Activated CD4-positive, alpha-beta T cell treated with anti-CD3 and anti-CD28 coated beads, Interleukin-2, Interleukin-4, amounts not matched to agents 100 ng/mL and 50 ng/mL, durations not matched to agents 16 hours and 8 hours (primary cell): ENCODE measurements at places on chromosomes 12 and 14.

DNA sequence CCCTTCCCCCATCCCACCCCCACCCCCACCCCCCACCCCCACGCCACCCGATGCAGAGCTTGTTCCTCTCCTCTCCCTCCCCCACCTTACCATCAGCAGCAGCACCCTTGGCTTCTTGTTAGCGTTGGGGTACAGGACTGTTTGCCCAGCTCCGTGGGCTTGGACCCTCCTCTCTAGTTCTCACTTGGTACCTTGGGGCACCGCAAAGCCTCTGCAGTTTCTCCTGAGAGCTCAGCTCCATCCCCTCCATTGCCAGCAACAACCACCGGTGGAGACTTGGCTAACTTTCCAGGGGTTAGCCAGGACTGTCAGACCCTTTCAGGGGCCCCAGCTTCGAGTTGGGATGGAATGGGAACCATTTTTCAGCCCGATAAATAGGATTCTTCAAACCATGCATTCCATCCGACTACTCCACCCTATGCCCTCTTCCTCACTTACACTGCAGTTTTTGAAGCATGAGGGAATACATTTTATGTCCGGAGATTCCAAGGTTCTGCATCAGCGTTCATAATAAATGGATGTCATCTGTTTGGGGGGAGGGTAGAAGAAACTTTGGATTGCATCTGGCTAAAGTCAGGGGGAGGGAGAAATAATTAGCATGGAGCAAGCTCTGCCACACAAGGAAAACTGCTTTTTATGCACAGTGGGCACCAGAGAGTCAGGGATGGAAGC is 1.1 kb downstream of the SCN8A start:
- no peak for DNase-seq

DNA sequence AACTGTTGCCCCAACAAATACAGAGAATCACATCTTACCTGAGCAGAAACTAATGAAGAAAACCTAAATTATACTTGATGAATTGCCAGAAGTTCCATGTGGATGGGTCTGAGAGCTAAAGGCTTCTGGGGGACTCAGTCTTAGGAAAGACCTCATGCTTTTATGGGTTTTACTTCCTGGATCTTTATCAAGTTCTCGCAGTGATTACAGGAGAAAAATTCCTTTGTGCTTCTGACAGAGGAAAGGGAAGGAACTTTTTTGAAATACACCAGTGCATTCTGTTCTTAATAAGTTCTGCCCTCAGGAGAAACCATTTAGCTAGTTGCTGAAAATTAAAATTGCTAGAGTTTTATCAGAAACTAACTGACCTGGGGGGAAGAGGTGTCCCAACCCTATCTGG is 203.9 kb upstream of the KITLG start:
- no peak for DNase-seq

DNA sequence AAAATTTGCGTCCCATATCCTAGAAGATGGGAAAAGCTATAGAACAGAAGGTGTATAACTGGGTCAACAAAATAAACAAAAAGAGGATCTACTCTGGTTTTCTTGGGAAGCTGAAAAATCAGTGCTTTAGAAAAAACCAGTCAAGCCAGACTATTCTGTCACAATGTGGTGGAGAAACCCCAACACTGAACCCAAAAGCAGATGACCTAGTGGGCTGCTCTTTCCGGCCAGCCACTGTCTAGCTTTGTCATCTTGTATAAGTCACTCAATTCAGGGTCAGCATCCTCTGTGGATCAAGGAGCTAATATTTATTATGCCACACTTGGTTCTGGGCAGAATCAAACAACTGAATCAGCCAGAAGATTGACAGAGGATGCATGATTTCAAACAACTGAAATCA is 26.6 kb upstream of the TMCC3 start:
- DNase-seq, result no peak

GRCh38 chr14:38083039-38083438 is 124.7 kb upstream of the SSTR1 start:
- no peak for DNase-seq

GRCh38 chr14:23153851-23154796 is 29.3 kb downstream of the SLC7A8 start:
- DNase-seq, result no peak

GRCh38 chr12:94195483-94195882 is 47.1 kb downstream of the PLXNC1 start:
- DNase-seq, result no peak

DNA sequence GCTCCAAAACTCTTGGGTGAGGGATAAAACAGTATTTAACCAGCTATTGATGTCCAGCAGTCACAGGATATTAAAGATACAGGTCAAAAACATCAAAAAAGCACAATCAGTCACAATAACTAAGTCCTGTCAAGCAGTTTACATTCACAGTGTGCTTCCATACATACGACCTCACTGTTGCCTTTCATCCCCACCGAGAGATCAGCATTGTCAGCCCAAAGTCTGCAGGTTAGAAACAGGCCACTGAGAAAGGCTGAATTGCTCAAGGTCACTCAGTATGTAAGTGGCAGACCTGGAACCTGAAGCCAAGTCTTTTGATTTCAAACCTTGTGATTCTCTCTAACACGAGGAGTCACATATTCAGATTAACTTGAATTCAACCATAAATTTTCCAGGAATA is 124.9 kb downstream of the GXYLT1 start:
- no peak for DNase-seq

DNA sequence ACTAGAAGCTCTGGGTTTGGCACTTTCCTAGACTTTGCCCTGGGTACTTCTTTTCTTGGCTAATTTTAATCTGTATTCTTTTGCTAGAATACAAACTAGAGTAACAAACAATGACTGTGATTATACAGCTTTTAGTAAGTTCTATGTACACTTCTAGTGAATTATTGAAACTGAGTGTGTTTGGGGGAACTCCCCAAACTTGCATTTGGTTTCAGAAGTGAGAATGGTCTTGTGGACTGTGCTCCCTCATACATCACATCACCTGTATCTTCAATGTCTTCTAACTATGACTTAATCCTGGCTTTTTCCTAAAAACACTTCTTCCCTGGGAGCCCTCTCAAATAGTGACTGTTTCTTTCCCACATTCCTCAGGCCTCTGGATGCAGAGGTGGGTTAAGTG is 23.6 kb upstream of the SSTR1 start:
- DNase-seq, result no peak

DNA sequence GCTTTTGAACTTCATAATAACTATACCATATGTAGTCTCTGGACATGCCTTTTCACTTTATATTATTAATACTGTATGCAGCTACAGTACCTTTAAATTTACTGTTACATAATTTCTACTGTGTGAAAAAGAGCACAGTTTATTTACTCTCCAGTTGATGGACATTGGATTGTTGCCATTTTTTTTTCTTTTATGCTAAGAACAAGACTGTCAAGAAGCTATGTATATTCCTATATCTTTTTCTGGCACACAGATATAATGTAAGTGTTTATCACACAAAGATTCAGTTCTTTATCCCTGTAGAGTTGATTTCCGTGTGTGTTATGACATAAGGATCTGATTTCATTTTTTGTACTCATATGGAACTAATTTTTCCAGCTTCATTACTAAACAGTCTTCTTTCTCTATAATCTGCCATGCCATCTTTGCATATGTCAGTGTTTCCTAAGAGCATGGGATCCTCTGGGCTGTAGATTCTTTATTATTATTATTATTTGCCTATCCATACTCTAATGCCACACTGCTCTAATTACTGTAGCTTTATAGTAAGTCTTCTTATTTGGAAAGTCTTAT is 593.0 kb upstream of the ATP2B1 start:
- no peak for DNase-seq

- no peak for DNase-seq
These were observed 95.4 kb downstream of the HELB start for GRCh38 chr12:66397574-66398290.

- no peak for DNase-seq
These were observed 1361.7 kb downstream of the FSCB start for GRCh38 chr14:43145361-43145760.

DNA sequence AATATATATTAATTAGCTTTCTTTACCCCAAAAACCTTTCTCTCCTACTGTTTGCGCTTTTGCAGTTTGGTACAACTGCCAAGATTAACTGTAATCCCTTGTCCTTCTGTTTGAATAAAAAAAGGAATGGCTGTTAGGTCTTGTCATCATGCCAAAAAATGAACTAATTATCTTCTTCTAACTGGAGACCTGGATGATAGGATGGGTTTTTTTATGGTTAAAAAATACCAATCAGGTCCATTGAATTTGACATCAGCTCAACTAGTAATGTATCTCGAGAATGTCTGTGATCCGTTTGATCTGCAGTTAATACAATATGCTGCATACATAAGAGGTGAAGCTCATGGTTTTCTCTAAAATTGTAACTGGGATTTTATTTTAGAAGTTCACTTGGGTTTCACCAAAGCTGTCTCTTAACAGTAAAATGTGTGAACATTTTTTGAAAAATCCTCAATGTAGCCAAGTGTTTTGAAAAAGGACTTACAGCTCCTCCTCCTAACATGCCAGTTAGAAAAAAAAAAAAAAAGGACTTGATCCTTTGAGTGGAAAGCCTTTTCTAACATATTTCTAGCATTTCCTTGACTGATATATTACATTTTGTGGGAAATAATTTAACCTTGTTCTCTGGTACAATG is 96.8 kb downstream of the SRGAP1 start:
- no peak for DNase-seq

GRCh38 chr14:54676812-54677708 is 110.1 kb downstream of the SAMD4A start:
- no peak for DNase-seq

DNA sequence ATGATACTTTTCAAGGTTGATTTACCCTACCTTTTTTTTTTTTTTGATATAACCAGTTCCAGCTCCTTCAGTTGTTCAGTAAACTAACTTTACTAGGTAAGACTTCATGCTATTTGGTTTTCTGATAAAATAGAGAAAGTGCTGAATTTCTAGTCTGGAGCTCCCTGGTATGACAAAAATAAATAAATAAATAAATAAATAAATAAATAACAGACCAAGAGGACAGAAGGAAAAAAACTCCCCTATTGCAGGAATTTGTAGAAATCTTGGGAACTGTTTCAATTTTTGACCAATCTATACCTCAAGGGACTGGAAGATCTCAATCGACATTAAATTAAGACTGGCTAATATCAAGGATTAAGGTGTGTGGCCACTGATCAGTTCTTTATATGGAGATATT is 230.7 kb upstream of the PDZRN4 start:
- DNase-seq, result no peak

DNA sequence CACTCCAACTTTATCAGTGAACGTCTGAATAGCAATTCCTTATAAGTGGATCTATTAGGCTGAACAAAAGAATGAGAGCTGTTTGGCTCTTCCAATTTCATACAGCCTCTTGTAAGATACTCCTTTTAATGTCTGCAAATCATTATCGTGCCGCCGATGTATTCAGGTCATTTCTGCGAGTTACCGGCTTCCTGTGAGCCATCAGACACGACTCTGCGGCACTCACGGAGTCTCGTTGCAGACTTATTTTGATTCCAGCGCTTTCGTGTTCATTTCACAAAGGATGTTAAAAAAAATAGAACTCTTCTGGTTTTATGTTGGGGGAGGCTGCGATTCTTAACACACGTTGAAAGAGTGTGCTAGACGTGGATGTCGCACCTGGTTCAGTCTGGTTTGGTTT is 106.6 kb downstream of the GLT1D1 start:
- no peak for DNase-seq
